IMR-90 (cell line): ENCODE measurements at places on chromosomes 1 and 21. TPM values are rescaled to one million over a fixed set of nuclear protein-coding genes. Genes with fewer than 3 reads are reported as not detected.

GRCh38 chr1:111856411-111857185 is 100.9 kb downstream of the DDX20 start:
- no peak for DNase-seq

DNA sequence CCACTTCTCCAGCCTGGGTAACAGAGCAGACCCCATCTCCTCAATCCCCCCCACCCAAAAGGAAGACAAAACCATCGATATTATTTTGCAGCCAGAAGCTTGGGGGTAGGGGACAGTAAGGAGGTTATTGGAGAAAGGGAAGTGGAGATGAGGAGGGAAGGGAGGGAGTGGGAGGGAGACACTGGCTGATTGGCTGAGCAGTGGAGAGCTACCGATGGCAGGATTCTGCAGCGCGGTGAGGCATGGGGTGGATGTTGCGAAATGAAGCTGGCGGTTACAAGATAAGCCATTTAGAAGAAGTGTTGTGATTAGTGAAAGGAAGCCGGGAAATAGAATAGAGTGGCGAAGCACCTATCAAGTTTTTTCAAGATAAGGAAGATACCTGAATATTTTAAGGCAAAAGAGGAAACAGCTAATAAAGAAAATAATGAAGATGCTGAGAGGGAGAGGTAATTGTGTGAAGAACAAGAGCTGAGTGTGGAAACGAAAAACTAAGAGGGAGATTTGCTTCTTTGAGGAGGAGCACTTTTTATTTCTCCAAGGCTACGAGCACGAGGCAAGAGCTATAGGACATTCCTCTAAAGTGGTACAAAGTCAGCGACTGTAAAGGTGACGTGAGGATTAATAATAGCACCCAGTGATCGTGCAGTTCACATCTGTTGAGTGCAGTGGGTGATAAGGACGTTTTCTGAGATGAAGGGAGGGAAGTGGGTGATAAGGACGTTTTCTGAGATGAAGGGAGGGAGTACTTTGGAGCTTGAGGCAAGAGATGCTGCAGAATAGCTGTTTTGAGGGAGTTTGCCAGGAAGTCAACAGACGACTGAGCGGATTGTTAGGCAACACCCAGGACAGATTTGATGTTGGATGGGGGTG is 103.2 kb upstream of the KIF26B start:
- DNase-seq = peak; percentile 62

DNA sequence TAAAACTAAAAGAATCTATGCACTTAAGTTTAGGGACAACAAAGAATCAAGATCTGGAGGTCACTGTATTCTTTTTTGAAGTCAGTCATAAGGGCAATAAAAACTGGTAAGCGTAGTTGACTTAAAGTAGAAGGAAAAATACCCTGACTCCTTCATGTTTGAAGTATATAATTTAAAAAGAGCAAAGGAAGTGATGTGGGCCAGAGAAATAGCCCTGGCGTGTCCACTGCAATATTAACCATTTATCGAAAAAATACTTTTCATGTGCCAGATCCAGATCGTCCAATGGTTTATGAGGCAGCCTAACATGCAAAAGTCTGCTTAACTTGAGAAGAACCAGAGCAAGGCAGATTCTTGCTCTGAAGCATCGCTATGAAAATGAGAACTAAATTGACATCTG is 162.0 kb downstream of the COQ8A start:
- DNase-seq = no peak

ENSA gene
- total RNA-seq = 53.2 and 62.8 TPM in 2 replicates

CACNA1S gene
- total RNA-seq = not detected in 2 replicates
